NCI-H2029 (cell line): ENCODE measurements at places on chromosomes 3 and 15.
A peak's percentile ranks its signal among the peaks of the same experiment; 100 is the strongest.

DNA sequence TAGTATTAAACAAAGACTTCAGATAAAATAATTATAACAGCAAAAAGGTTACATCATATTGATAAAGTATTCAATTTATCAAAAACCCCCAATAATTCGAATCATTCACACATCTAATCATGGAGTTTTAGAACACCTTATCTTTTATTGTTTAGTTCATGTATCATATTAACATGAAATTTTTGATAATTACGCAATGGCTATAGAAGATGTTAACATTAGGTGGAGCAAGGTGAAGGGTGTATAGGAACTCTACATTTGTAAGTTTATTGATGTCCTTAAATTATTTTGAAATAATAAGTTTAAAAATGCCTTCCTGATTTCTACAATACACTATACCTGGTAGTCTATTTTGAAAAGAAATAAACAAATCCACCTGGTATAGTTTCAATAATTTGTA is 696.5 kb upstream of the BCHE start:
- DNase-seq: no peak

- DNase-seq: no peak
Observed at GRCh38 chr3:189718215-189718614, 87.0 kb downstream of the TP63 start.

DNA sequence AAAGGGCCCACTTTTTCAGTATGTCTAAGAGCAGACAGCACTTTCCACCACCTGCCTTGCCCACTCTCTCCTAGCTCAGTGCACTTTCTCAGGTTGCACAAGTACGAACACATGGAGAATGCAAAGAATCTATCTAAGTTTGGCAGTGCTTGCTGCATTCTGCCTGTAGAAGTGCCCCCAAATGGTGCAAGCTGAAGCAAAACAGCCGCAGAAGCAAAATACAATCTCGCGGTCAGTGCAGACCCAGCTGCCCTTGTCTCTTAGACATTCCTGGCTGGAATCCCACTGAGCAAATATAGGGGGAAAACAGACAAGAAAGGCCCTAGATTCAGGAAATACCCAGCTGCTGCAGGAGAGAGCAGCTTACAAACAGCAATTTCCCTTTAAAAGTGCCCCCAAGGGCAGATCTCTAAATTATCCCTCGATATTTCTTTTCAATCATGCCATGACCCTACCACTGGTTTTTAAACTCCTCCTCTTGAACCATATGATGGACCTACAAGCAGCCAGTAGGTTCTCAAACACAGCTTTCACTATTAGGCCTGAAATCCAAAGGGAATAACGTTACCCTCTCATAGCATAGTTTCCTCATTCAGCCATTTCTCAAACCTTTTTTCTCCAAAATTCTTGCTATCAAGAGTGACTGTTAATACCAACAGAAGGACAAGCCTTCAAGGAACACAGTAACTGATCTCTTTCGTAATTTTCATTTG is 67.0 kb downstream of the TNIK start:
- peak; percentile 77 for DNase-seq

DNA sequence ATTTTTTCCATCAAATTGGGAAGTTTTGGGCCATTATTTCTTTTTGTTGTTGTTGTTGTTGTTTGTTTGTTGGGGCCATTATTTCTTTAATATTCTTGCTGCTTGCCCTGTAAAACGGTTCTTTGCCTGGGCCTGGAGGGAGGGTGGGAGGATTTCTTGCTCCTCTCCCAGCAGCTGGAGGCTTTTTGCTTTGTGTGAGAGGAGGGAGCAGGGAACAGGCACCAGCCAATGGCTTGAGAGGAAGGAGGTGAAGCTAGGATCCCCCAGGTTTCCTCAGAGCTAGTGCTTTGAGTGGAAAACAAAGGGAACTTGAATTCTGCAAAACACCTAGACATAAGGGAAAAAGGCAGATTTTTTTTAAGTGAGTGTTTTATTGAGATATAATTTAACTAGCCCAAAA is 61.2 kb upstream of the DNAJC19 start:
- DNase-seq: no peak

DNA sequence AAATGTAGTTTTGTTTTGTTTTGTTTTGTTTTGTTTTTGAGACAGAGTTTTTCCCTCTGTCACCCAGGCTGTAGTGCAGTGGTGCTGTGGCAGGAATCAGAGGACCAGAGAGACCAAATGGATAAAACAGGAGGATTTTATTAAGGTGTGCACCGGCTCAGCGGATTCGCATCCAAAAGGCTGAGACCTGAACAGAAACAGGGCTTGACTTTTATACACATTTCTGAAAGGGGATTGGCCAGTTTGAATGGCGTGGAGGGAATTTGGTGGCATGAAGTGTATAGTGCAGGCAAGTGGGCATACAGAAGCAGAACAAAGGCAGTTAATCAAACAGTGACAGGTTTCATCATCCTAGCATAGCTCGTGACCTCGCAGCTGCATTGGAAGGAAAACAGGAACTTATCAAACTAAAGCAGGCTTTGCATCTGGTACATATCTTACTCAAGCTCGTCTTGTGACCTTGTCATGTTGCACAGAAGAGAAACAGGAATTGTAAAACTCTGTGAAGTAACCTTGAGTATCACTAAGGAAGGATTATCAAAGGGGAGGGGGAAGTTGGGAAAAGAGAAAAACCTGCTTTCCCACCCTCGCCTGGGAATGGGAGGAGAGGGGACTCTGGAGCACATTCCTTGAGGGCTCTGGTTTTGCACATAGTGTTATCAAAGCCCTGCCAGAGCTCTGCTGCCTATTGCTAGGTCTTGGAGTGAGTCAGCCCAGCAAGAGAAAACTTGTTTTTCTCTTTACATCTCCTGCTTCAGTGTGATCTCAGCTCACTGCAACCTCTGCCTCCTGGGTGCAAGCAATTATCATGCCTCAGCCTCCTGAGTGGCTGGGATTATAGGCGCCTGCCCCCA is 38.5 kb downstream of the C3orf62 start:
- DNase-seq: no peak

GRCh38 chr3:54940971-54941370 is 13.1 kb upstream of the LRTM1 start:
- DNase-seq: no peak

DNA sequence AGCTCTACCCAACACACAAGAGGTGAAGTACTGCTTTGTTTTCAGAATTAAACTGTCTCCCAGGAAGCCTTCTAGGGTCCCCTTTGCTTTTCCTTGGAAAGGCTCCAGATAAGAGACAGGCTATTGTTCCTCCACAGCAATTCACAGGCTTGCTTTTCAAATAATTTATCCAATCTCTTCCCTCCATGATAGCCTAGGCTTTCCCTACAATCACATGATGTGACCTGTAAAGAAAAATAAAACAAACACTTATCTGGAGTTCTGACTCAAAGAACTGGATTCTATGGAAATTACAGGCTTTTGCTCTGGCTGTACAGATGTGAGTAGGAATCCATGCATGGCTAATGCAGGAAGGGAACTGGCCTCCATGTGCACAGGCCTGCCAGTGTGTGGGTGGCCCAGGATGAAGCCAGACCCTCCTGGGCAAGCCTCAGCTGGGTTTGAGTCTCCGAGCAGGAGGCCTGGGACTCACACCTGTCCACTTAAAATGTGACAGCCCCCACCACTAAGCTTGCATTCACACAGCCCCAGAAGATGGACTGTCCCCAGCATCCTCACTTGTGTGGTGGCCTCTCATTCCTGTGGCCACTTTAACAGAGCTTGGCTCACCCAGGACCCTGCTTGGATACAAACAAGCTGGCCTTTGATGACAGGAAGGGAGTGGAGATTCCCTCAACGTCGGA is 75.8 kb upstream of the LEKR1 start:
- peak; percentile 28 for DNase-seq

GRCh38 chr15:101479851-101480612 is 9.5 kb downstream of the PCSK6 start:
- DNase-seq: no peak

GRCh38 chr3:196181127-196181546 is 30.1 kb downstream of the ZDHHC19 start:
- DNase-seq: no peak

DNA sequence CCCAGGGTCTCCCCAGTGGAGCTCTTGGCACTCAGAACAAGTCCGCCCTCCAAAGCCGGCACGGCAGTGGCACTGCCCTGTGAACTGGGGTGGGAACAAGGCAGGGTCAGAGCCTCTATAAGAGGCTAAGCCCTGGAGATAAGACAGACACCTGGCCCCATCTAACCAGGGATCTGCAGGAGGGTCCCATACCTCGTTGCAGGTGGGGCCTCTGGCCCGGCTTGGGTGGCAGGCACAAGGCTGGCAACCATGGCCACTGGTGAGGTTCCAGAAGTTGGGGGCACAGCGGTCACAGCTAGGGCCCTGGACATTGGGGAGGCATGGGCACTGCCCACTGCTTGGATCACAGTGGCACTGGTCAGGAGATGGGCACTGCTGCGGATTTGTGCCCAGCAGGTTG is 3.6 kb upstream of the USP19 start:
- DNase-seq: no peak

DNA sequence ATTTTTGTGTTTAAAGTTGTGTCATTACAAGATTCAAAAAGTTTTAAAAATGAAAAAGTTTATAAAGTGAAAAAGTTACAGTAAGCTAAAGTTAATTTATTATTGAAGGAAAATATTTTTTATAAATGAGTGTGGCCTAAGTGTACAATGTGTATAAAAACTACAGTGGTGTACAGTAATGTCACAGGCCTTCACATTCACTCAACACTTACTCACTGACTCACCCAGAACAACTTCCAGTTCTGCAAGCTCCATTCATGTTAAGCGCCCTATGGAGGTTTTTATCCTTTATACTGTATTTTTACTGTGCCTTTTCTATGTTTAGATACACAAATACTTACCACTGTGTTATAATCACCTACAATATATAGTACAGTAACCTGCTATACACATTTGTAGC is 76.3 kb downstream of the DTWD1 start:
- no peak for DNase-seq

DNA sequence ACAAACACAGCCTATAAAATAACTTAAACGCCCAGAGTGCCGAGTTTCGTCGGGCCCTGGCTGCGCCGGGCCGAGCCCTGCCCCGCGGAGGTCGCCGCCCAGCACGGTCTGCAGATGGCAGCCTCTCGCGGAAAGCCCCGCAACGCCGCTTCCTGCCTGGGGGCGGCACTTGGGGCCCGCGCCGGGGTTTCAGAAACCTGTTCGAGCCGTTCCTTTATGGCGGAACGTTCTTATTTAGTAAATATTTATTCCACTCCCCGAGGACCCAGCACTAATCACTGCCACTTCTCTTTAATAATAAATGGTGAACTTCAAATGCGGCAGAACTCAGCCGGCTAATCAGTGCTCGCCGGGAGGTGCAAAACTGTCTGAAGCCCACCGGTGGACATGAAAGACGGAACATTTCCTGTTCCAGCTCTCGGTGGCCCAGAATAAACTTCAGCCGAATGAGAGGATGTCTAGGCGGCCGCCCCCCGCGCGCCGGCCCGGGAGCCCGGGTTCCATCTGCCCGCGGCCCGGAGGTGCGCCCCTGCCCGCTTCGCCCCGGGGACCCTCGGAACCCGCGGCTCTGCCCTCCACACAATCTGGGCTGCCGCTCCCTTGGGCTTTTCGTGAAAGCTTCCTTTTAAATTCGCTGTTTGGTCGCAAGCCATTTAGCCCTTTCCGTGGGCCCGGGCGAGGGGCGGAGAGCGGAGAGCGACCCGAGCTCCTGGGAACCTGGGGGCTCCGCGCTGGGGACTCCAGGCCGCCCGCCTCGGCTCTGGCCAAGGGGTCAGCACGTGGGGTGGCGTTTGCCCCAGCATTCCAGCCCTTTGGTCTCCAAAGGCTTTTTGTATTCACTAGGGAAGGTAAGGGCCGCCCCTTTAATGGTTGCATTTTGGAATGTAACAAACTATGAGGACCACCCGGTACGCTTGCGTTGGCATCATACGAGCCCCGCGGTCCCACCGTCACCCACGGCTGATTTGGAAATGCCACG is 110.8 kb upstream of the ATP11B start:
- peak; percentile 35 for DNase-seq

- no peak for DNase-seq
Observed at GRCh38 chr15:38300395-38300794, 47.8 kb downstream of the SPRED1 start.

- DNase-seq: peak; percentile 31
Observed at GRCh38 chr15:56496635-56497034, 31.7 kb upstream of the MNS1 start.

GRCh38 chr3:118447339-118447738 is 587.3 kb downstream of the IGSF11 start:
- DNase-seq: no peak

GRCh38 chr3:171867981-171868380 is 24.8 kb downstream of the TMEM212 start:
- DNase-seq: no peak

DNA sequence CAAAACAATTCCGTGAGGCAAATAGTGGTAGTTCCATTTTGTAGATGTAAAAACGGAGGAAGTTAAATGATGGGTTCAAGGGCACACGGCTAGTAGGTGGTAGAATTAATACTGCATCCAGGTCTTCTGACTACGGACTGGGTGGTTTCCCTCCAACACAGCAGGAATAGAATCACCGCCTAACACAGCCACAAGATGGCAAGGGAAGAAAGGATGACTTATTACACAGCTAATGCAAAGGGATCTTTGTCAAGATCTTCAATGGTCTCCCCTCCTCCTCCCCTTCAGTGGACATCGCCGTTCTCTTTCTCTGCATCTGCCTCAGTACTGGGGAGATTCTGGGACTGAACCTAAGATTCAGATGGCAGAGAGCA is 524 bp upstream of the TOPBP1 start:
- no peak for DNase-seq

GRCh38 chr15:33370623-33371020 is 59.9 kb downstream of the RYR3 start:
- DNase-seq: no peak

- DNase-seq: no peak
Observed at GRCh38 chr15:57048930-57049549, 130.6 kb downstream of the TCF12 start.

GRCh38 chr3:15277861-15278500 is 54.4 kb downstream of the SH3BP5 start:
- no peak for DNase-seq

- peak; percentile 29 for DNase-seq
Observed at GRCh38 chr3:20700714-20701113, 514.7 kb upstream of the SGO1 start.

- no peak for DNase-seq
Observed at GRCh38 chr15:58545307-58546065, 113.7 kb downstream of the LIPC start.

DNA sequence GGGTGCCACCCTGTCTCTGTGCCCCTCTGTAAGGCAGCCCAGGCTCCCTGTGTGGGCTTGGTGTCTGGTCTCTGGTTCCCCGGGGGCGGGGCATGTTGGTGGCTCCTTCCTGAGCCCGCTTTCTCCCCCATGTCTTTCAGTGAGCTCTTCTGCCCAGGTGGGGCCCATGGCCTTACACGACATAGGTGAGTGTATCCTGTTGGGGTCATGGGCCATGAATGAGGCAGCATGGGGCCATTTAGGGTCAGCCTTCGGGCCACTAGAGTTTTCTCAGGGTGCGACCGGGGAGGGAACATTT is 195.1 kb downstream of the UBE3A start:
- DNase-seq: no peak

- DNase-seq: no peak
Observed at GRCh38 chr3:184608209-184608608, 46.6 kb downstream of the EPHB3 start.
